GM13976 (cell line): ENCODE measurements at places on chromosomes 1 and 21.
A peak's percentile ranks its signal among the peaks of the same experiment; 100 is the strongest.

DNA sequence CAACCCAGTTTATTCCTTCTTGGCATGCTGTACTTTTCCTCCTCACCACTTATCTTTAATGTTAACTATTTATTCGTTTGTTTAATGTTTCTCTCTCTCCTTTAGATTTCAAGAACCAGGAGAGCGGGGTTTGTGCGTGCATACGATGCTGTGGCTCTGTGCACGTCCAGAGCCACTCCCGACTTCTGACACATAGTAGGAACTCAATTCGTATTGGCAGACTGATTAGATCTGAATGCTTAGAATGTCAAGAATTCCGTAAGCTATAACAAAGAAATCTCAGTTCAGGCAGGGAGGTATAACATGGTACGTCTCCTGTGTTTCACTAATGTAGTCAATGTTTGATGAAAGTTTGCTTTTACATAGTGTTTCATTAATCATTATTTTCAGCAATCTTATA, 7.3 kb upstream of the GRIK1 start:
- no peak for DNase-seq

DNA sequence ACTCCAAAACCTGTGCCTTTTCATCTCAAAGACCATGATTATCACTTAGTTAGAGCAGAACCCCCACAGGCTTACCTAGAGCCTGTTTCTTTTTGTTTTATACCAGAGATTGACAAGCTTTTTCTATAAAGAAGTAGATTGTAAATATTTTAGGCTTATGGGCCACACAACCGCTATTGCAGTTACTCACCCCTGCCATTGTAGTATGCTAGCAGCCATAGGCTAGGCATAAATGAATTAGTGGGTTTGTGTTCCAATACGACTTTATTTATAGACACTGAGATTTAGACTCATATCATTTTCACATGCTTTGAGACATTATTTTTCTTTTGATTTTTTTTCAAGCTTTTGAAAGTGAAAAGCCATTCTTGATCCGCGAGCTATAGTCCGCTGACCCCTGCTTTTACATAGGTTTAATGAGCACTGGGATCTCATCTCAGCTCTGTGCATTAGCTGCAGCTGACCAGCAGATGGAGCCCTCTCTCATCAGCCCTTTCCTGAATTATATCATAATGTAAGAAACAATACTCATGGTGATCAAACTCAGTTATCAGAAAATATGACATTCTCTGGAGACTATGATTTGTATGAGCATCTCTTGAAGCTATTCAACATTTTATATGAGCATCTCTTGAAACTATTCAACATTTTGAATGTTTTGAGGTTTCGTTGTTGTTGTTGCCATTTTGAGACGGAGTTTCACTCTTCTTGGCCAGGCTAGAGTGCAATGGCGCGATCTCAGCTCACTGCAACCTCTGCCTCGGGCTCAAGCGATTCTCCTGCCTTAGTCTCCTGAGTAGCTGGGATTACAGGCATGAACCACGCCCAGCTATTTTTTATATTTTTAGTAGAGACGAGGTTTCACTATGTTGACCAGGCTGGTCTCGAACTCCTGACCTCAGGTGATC, 111.9 kb upstream of the L1TD1 start:
- peak; percentile 58 for DNase-seq

DNA sequence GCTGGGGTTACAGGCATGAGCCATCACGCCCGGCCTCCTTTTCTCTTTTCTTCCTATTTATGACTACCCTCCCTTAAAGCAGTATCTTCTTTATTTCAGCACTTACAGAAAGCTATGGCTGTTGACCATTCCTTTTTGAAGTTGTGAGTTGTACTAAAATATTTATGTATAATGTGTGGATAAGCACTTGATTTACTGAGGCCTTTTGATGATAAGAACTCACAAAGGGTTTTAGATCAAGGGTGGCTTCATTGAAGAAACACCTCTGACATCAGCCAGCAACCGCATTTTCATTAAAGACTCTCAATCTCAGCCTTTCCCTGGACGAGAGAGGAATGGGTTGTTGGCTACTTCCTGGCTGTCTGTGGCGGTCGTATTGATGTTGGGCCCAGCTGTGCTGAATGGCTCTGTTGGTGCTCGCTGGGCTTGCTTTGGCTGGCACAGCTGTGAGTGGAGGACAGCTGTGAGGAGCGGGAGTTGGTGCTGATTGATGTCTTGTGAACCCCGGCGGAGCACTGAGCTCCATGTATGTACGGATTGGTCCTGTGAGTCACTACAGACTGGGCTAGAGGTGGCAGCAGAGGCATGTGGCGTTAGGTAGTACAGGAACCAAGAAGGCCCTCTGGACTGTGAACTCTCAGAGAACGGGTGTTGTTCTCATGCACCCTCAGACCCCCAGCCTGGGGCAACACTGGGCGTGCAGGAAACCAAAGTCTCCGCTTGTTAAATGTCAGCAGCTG, 208.8 kb downstream of the KIF26B start:
- no peak for DNase-seq

- no peak for DNase-seq
These were observed 125.7 kb upstream of the L1TD1 start for GRCh38 chr1:62068978-62069377.

DNA sequence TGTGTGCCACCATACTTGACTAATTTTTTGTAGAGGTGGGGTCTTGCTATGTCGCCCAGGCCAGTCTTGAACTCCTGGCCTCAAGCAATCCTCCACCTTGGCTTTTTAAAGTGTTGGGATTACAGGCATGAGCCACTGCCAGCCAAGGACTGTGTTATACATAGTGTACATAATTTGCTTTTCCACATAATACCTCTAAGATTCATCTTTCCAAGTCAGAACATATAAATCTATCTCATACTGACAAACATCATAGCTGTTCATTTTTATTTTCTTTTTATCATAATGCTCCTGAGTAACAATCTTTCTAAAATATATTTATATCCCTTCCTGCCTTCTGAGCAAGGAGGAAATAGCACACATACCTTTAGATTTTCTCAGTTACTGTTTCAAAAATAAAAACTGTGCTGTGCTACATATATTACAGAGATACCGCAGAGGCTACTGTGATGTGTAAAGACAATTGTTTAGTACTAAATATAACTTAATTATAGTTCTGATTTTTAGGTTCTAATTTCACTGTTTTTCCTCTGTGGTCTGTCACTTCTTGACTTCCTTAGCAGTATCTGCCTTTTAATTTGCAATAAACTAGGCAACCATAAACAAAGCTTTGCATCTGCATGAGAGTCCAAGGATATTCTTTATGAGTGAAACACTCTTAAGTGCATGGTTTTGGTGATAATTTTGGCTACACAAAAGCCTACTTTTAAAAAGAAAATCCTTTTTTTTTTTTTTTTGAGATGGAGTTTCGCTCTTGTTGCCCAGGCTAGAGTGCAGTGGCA, 59.3 kb downstream of the EYA3 start:
- no peak for DNase-seq

- no peak for DNase-seq
These were observed 5.4 kb downstream of the KCNA2 start for GRCh38 chr1:110600716-110601115.

DNA sequence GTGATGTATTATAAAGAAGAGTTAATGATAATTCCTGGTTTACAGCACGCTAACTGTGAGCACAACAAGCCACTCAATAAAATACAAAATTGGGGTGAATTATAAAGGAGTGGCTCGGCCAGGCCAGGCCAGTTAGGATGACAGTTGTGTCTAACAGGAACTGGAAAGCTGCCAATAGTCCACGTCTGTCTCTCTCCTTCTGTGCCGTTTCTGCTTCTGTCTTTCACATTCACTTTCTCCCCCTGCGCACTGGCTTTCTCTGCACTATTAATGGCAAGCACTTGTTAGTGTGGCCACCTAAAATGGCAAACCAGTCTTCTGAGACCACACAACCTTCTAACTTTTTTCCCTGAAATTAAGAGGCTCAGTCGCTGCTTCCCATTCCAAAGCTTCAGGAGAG, 394.3 kb downstream of the NTNG1 start:
- peak; percentile 30 for DNase-seq

DNA sequence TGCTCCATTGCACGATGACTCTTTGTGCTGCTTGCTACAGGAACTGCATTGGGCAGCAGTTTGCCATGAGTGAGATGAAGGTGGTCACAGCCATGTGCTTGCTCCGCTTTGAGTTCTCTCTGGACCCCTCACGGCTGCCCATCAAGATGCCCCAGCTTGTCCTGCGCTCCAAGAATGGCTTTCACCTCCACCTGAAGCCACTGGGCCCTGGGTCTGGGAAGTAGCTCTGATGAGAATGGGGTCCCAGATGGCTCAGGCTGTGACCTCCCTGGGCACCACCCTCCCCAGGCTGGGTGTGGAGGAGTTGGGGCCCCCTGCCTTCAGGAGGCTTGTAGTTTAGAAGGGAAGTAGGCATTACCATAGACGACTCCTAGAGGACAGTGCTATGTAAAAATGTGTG, 19.7 kb downstream of the CYP4B1 start:
- no peak for DNase-seq
